ENCODE measurements at places on chromosomes 16 and 17. TPM values are rescaled to one million over a fixed set of nuclear protein-coding genes. Genes with fewer than 3 reads are reported as not detected.
A peak's percentile ranks its signal among the peaks of the same experiment; 100 is the strongest.

The ASB16 gene
- total RNA-seq = not detected

The PRAC2 gene
- not detected for total RNA-seq

The HYDIN gene
- 0.40 TPM for total RNA-seq

The RMI2 gene
- total RNA-seq = 2.7 TPM

The TBC1D3C gene
- total RNA-seq = not detected

The VMO1 gene
- total RNA-seq = not detected

The BAIAP3 gene
- 2.5 TPM for total RNA-seq

The ZG16B gene
- total RNA-seq = 18.0 TPM

The SRL gene
- total RNA-seq = 0.57 TPM

The PRSS36 gene
- total RNA-seq = 17.8 TPM

The CRYBA1 gene
- total RNA-seq = not detected

The SMPD3 gene
- total RNA-seq = 48.6 TPM

The C16orf74 gene
- total RNA-seq = 11.7 TPM

The CRHR1 gene
- total RNA-seq = 0.89 TPM

The TNFSF12 gene
- 18.4 TPM for total RNA-seq

GRCh38 chr17:10216213-10216938, 18.0 kb upstream of the GAS7 start:
- no peak for DNase-seq

DNA sequence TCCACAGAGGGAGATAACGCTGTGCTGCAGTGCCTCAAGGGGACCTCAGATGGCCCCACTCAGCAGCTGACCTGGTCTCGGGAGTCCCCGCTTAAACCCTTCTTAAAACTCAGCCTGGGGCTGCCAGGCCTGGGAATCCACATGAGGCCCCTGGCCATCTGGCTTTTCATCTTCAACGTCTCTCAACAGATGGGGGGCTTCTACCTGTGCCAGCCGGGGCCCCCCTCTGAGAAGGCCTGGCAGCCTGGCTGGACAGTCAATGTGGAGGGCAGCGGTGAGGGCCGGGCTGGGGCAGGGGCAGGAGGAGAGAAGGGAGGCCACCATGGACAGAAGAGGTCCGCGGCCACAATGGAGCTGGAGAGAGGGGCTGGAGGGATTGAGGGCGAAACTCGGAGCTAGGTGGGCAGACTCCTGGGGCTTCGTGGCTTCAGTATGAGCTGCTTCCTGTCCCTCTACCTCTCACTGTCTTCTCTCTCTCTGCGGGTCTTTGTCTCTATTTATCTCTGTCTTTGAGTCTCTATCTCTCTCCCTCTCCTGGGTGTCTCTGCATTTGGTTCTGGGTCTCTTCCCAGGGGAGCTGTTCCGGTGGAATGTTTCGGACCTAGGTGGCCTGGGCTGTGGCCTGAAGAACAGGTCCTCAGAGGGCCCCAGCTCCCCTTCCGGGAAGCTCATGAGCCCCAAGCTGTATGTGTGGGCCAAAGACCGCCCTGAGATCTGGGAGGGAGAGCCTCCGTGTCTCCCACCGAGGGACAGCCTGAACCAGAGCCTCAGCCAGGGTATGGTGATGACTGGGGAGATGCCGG, 769 bp downstream of the CD19 start:
- no peak for DNase-seq

DNA sequence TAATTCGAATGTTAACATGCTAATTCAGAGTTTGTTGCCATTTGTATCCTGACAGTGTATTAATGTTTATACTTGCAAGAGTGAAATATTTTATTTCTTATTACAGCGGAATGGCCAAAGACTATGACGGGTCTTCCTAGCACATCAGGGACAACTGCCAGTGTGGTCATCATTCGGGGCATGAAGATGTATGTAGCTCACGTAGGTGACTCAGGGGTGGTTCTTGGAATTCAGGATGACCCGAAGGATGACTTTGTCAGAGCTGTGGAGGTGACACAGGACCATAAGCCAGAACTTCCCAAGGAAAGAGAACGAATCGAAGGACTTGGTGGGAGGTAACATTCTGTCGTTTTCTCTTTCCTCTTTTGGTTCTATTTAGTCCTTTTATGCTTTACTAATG, 23.4 kb downstream of the PPM1D start:
- DNase-seq = no peak

- DNase-seq = peak; percentile 92
These were observed at the start of gene HOXB7 for GRCh38 chr17:48610282-48611211. TSS of gene HOXB7 (minus strand) at chr17:48611017. CDS start at chr17:48610918, 99 bp downstream.

- no peak for DNase-seq
These were observed 48.5 kb downstream of the SETD6 start for GRCh38 chr16:58563775-58564174.

GRCh38 chr17:66087073-66087472, 104.9 kb downstream of the CEP112 start:
- no peak for DNase-seq

GRCh38 chr17:3921006-3921405, 4.7 kb upstream of the P2RX1 start:
- DNase-seq = no peak

DNA sequence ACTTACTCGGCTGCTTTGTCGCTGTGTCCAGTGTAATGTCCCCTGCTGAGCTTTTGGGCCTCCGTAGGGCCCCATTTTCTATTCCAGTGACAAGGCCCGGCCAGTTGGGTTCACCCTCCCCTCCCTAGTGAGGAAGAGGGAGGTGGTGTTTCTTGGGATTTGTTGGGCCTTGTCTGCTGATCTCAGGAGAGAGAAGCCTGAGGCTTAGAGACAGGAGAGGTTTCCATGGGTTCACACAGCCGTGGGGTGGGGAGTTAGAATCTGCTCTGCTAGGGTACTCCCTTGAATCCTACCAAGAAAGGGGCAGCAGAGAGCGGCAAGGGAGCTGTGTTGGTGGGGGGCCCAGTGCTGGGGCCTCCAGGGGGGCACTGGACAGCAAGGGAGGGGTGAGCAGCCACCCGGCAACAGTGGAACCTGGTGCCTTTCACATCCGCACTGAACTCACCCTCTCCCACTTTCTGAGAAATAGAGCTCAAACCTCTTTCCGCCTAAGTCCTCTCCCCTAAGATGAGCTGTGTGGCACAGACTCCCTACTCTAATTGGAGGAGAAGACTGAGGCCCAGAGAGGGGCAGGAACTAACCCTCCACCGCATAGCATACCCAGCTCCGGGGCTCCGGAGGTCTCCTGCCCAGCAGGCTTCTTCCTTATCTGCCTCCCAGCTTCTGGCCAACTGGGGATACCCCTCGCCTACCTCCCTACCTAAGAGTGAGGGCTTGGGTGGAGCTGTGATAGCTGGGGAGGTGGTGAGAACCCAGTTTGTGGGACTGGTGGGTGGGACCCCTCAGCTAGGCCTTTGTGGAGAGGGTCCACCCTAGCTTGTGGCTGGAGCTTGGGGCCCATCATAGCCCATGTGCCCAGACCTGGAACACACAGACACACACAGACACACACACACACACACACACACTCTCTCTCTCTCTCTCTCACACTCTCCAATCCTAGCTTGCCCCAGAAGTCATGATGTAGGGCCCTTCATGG, 6.8 kb downstream of the TBKBP1 start:
- no peak for DNase-seq

DNA sequence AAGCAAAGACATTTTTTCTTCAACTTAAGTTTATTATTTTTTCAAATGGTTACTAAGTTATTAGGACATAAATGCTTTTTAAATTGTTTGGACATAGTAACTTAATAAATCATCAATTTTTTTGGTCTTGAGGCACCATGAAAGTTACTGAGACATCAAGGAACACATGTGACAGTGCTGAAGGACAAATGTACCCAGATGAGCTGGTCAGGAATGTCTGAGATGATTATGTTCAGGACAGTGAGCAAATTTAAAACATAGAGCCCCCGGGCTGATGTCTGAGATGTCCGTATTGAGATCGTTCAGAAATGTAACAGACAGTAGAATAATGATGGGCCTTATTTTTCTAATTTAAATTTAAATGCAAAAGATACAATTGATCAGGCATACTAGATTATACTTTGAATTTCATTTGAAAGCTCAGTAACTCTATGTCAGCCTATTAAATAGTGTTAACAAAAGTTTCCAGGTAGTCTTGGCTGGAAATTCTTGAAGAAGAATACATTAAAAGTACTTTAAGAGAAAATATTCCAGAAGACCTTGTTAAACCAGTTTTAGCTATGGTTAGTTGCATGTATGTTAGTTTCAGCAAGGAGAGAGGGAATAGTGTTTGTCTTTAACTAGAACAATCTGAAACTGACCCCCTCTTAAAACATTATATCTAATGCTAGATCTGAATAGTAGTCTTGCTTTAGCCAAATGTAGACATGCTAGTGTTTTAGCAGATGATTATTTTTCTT, 36.4 kb downstream of the SEC14L1 start:
- no peak for DNase-seq

DNA sequence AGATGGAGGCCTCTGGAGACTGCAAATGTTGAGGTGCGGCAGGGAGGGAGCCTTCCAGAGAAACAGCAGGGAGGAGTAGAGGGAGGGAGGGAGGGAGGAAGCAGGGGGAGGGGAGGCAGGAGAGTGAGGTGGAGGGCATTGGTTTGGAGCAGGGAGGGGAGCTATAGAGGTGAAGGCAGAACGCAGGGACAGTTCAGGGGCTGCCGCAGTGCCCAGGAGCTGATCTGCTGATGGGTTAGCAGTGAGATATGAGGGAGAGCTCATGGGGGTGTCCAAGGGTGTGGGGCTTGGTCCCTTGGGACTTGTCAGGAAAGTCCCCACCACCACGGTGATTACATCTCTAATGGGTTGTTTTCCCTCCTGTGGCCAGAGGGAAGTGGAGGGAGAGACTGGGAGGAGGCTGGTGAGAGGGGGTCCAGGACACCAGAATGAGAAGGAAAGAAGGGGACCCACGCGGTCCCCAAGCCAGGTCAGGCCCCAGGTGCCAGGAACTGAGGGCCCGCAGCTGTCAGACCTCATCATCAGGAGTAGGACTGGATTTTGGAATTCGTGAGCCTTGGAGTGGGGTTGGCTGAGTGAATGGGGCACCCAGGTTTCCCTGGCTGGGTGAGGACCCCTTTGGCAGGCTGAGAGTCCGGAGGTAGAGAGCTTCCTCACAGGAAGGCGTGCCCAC, 11.2 kb downstream of the CA4 start:
- no peak for DNase-seq

DNA sequence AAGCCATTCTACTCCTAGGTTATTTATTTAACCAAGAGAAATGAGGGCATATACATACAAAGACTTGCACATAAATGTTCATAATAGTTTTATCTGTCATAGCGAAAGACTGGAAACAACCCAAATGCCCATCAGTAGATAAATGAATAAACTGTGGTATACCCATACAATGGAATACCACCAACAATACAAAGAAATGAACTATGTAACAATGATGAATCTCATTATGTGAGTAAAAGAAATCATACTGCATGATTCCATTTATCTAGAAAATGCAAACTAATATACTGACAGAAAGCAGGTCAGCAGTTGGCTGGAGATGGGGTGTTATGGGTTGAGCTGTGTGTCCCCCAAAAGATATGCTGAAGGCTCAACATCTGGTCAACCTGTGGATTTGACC, 57.3 kb downstream of the CEP95 start:
- no peak for DNase-seq

DNA sequence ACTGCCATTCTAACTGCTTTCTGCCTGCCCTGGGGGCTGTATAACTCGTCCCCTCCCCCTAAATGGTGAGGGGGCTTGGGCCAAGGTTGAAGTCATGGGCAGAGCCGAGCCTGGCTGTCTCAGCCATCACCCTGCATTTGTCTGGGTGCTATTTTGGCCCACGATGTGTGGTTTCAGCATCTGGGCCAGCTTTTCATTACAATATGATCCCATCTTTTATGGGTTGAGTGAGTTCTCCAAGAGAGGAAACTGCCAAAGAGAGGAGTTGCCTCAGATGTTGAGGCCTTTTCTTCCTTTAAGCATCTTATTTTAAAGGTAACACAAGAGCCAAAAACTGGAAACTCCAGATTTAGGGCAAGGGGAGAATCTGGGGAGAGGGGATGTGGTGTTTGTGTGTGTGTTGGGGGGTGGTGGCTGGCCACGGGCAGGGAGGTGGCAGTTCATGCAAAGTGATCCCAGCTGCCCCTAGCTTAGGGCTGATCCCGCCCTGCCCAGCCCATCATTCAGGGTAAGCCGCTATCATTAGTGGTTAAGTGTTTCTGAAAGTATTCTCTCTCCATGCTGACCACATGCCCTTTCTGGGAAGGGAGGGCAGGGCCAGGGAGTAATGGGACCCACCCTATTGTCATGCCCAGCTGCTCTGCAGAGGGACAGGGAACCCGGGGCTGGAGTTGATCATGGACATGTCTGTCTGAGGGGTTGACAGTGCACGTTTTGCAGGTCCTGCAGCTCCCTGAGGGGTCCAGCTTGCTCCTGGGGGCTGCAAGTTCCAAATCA, 83.2 kb upstream of the CLEC18A start:
- DNase-seq = no peak

GRCh38 chr16:2172688-2173335, 17.2 kb downstream of the TRAF7 start:
- DNase-seq = no peak

- no peak for DNase-seq
These were observed 14.2 kb downstream of the CDRT4 start for GRCh38 chr17:15453246-15453645.

DNA sequence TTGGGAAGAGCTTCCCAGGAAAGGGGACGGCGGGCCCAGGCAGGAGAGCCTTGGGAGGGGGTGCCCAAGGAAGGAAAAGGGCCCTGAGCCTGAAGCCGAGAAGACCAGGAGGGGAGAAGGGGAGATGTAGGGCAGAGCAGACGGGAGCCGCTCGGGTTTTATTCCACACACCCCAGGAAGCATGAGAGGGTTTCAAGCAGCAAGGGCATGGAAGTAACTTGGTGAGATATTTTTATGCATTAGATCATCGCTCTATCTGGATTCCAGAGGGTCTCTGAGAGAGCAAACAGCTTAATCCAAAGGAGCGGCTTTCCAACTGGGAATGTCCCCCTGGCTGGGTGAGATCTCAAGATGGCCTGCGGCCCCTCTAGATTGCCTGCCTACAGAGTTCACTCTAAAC, 171.0 kb downstream of the IRX3 start:
- no peak for DNase-seq

GRCh38 chr17:71976011-71976649, 144.7 kb upstream of the SOX9 start:
- DNase-seq = peak; percentile 93

- no peak for DNase-seq
These were observed 4.5 kb downstream of the MAF start for GRCh38 chr16:79595931-79596450.

- no peak for DNase-seq
These were observed 108.0 kb downstream of the SKAP1 start for GRCh38 chr17:48322060-48322459.

- DNase-seq = no peak
These were observed 447.9 kb downstream of the HAPSTR1 start for GRCh38 chr16:9539346-9539745.

GRCh38 chr17:74865504-74866197, 6.0 kb upstream of the GRIN2C start:
- peak; percentile 63 for DNase-seq

All from suprapubic skin (tissue), 4 donors.